NCI-H524 (cell line): ENCODE measurements at places on chromosomes 3 and 15.

DNA sequence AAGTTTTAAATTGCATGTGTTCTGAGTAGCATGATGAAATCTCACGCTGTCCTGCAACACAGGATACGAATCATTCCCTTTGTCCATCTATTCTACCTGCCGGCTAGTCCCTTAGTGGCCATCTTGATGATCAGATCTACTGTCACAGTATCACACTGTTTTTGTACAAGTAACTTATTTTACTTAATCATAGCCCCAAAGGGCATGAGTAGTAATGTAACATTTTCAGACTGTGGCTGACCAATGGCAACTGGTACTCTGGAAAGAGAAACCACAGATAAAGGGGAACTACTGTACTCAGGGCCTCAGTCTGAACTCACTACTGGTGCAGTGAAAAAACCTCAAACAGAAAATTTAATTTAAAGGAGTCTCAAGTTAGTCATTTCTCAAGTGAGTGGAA, 127.3 kb upstream of the MRPL3 start:
- DNase-seq = no peak

GRCh38 chr3:164465172-164465571, 613.1 kb downstream of the SI start:
- peak; percentile 46 for DNase-seq

DNA sequence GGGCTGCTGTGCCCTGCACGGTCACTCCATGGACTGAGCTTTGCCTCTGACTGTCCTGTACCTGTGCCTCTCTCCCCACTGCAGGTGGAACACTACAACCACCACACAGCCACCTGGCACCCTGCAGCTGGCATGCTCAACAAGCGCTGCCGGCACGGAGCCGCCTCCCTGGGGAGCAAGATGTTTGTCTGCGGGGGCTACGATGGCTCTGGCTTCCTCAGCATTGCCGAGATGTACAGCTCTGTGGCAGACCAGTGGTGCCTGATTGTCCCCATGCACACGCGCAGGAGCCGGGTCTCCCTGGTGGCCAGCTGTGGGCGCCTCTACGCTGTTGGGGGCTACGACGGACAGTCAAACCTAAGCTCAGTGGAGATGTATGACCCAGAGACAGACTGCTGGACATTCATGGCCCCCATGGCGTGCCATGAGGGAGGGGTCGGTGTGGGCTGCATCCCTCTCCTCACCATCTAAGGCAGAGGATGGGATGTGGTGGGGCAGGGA, 37.3 kb upstream of the PTPN23 start:
- DNase-seq = no peak

- no peak for DNase-seq
Measured at GRCh38 chr3:114727373-114727772, 419.7 kb downstream of the ZBTB20 start.

GRCh38 chr3:44883999-44884431, 9.6 kb downstream of the TGM4 start:
- no peak for DNase-seq

DNA sequence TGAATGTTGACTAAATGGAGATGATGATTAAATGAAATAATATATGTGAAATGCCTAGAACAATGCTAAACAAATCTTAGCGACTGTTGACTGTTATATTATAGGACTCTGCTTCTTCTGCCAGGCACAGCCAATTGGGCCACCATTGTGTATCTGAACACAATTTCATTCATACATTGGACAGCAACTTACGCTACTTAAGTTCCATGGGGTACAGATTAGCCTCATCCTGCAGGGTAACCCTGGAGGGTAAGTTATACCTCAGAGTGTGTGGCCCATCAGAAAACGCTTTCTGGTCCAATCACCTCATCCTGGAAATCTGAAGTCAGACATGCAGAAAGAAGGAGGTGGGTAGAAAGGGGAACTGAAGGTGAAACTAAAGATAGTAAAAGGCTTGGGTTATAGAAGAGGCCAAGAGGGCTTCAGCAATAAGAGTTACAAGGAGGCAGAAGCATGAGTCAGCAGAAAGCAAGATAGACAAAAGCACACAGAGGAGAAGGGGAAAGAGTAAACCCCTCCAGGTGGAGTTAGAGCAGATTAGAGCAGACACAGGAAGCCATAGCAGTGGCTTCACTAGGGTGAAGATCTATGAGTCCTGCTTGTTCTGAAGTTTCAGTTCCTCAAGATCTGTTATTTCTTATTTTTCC, 119.3 kb upstream of the SLC24A5 start:
- no peak for DNase-seq

DNA sequence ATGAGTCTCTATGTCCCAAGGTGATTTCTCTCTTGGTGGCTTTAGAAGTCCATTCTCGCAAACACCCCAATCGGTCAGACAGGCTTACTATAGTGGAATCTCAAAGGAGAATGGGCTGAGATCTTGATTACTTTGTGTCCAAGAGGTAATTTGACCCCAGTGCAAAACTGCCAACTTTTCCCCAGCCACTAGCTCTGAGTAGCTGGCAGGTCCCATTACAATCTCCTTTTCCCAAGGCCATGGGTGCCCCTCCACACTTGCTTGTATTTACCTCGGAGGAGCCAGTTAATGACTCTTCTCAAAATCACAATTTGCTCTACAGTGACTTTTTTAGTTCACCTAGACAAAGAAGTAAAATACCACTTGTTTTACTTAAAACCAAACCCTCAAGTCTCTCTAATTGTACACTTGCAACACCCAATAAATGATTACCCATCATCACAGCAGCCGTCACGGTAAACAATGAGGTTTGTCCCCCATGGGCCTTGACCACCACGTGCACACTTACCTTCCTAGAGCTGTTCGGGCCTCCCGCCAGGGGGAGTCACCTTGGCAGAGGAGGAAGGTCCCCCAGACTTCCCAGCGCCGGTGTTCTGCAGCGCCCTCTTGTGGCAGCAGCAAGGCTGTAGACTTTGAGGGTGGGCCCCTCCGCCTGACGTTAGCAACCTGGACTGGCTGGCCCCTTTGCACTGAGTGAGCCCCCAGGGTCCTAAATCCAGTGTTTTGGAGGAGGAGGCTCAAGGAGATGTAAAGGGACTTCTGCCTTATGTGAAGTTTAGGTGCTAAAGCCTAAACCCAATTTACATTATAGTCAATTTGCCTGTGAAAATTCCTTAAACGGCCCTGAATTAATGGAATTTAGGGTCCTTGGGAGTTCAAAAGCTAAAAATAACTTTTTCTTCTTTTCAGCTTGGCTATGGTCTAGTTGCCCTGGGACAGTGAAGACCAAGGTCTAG, 18.7 kb upstream of the HDAC11 start:
- peak; percentile 24 for DNase-seq

DNA sequence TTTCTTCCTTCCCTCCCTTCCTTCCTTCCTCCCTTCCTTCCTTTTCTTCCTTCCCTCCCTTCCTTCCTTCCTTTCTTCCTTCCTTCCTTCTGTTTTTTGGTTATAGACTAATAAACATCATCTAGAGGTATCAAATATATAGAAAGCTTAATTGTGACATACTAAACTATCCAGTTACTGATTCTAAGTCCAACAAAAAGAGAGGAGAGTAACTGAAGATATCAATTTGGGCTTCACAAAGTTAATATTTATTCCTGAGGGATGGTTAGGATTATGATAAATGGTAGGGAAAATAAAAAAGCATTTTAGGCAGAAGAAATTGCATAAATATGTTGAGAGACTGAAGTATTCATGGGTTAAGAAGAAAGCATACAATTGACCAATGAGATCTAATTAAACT, 7.8 kb upstream of the CLDN16 start:
- no peak for DNase-seq

GRCh38 chr3:126926684-126927400, 56.1 kb upstream of the PLXNA1 start:
- DNase-seq = no peak

DNA sequence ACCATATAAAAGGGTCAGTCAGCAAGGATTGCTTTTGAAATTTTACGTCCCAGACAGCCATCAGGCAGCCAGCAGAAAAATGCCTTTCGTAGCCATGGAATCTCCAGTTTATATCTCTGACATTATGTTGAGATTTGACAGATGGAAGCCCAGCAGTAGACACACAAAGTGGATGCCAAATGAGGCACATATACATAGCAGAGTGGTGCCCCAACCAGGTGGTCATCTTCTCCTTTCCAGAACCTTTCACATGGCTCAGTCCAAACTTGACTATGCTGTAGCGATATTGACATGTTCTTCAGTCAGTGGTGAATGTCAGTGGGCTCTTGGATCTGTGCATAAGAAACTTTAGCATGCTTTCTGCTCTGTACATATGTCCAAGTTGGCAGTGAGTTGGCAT, 123.3 kb upstream of the GBE1 start:
- DNase-seq = no peak

DNA sequence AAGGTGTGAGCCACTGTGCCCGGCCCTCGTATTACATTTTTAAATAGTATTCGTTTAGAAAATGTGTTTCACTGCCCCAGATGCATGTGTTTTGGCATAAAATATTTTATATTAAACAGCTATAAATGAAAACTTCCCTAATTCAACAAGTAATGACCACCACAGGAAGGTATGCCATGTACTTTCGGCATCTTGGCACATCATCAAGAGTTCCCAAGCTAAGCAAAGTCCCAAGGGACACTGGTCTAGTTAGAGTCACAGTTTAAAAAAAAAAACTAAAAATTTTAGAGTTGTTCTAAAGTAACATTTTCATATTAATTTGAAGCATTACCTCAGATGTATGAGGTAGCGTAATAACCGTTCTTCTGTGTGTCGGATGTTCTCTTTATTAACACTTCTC, 15.6 kb upstream of the ARPP19 start:
- DNase-seq = no peak

DNA sequence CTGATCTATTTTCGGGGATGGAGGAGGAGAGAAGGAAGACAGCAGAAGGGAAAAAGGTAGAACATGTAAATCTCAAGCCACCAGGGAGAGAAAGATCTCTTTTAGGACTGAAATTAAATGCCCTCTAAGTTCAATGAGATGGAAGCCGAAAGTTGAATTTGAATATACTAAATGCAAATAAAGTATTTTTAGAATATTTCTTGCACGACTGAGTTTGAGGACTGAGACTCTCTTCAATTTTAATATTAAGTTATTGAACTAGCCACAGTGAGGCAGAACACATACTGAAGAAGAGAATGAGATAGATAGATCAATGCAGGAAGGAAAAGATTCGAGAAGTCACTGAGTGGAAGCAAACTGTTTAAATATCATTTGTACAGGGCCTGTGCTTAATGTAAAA, 399.9 kb upstream of the CBLB start:
- no peak for DNase-seq

- DNase-seq = no peak
Measured at GRCh38 chr15:91472316-91472756, 372.3 kb downstream of the SV2B start.
